Left lung (tissue), 14 donors: ENCODE measurements at places on chromosomes 11 and 22.

DNA sequence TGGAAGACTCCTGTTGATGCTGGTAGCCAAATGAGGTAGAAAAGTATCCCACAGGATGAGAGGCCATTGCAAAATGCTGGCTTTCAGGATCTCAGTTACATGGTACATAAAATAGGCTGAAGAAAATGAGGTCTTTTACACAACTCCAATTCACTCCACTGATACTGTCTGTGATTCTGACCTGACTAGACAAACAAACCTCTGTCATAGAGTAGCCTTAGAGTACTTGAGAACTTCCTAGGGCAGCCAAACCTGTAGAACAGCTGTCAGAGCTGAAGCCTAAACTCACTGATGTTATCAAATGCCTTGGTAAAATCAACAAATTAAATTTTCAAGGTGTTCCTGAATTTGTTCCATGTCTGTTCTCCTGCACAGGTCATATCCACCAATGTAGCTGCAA, 26.2 kb upstream of the POGLUT3 start:
- DNase-seq = no peak

DNA sequence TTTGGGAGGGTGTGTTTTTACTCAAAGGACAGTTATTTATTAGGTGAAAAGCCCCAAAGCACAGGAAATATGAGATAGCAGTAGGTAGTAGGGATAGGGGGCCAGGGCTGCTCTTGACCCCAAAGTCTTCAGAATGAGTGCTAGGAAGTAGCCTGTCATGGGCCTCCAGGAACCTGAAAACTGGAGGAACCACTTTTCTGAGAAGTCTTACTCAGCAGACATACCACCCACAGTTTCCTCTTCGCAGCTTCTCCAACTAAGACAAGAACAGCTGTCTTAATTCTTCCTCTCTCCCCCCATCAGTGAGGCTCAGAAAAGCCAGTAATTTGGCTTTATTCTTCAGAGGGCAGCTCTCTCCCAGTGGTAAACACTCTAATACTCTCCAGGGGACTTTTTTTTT, 84.0 kb upstream of the CTSC start:
- DNase-seq = peak; percentile 53

GRCh38 chr11:128853559-128853958, 13.5 kb downstream of the KCNJ1 start:
- no peak for DNase-seq

DNA sequence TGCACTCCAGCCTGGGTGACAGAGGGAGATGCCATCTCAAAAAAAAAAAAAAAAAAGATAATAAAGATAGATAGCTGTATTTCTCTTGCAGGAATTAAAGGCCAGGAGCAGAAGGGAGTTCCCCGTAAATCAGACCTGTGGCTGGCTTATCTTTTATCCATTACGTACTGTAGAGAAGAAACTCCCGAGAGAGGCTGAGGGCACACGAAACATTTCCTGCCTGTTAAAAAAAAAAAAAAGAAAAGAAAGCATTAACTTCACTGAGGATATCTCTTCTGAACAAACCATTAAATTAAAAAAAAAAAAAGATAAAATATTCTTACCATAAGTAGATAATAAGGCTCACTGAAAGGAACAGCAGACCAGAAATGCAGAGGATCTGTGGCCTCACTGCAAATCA, 22.5 kb downstream of the P4HA3 start:
- no peak for DNase-seq

- DNase-seq = no peak
Measured at GRCh38 chr11:110989428-110990133, 255.9 kb upstream of the POU2AF2 start.
